ENCODE measurements at places on chromosomes 12 and 14.
A peak's percentile ranks its signal among the peaks of the same experiment; 100 is the strongest.

- no peaks in the 10 kb centered on the region for H3K36me3 ChIP-seq
- no peak overlapping the region for H3K4me3 ChIP-seq
- H3K27me3 ChIP-seq: no peaks in the 10 kb centered on the region
- DNase-seq: no peak
- peaks cover 11% of the 10 kb centered on the region for H3K4me1 ChIP-seq
These were observed 40.8 kb upstream of the NRXN3 start for GRCh38 chr14:78129375-78129774.

DNA sequence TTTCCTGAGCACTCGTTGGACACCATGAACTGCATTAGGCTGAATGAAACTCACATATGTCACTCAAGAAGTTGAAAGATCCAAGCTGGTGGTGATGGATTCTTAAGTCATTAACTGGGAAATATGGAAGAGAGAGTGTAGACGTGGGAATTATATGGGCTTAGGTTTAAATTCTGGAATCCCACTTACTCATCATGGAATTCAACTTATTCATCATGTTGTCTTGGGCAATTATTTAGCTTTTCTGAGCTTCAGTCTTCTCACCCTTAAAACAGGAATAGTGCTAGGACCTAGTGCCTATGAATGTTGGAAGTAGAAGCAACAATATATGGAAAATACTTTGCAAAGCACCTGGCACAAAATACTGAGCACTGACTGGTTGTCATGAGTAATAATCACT, 292.4 kb upstream of the TBX3 start:
- H3K4me1 ChIP-seq: no peaks in the 10 kb centered on the region
- H3K36me3 ChIP-seq: no peaks in the 10 kb centered on the region
- H3K27ac ChIP-seq: no peak overlapping the region
- no peaks in the 10 kb centered on the region for H3K27me3 ChIP-seq
- H3K4me3 ChIP-seq: no peak overlapping the region
- DNase-seq: no peak

DNA sequence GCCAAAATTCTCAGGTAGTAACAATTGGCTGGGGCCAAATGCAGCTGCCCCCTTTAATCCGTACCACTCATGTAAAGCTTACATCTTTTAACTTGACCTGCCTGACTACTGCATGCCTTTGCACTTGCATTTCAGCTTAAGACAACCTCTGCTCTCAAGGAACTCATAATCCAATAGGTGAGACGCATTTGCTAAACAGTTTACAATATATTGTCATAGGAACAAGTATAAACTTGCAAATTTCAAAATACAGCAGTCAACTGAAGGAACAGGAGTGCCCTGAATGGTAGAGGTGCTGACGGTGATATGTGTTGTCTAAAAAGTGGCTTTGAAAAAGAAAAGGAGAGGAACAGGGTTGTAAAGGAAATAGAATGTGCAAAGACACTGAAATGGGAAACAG, 3.6 kb upstream of the BRMS1L start:
- no peaks in the 10 kb centered on the region for H3K36me3 ChIP-seq
- H3K4me1 ChIP-seq: peaks cover 8% of the 10 kb centered on the region
- no peak overlapping the region for H3K27ac ChIP-seq
- no peak for DNase-seq

- DNase-seq: no peak
- no peak overlapping the region for H3K4me3 ChIP-seq
- H3K27ac ChIP-seq: no peak overlapping the region
- peaks cover 14% of the 10 kb centered on the region for H3K4me1 ChIP-seq
- H3K36me3 ChIP-seq: peaks cover 7% of the 10 kb centered on the region
These were observed 541 bp downstream of the GOLT1B start for GRCh38 chr12:21502164-21502496.

- H3K27me3 ChIP-seq: peaks cover 12% of the 10 kb centered on the region
- peaks cover 63% of the 10 kb centered on the region for H3K4me1 ChIP-seq
- DNase-seq: peak; percentile 69
- peak overlapping the region; percentile 98 for H3K27ac ChIP-seq
These were observed 1.1 kb upstream of the HDAC7 start for GRCh38 chr12:47820631-47821345.

GRCh38 chr14:37678916-37679315, 83.5 kb downstream of the TTC6 start:
- peaks cover 1% of the 10 kb centered on the region for H3K27me3 ChIP-seq
- H3K4me3 ChIP-seq: no peak overlapping the region
- no peak overlapping the region for H3K27ac ChIP-seq
- no peaks in the 10 kb centered on the region for H3K4me1 ChIP-seq
- DNase-seq: no peak

DNA sequence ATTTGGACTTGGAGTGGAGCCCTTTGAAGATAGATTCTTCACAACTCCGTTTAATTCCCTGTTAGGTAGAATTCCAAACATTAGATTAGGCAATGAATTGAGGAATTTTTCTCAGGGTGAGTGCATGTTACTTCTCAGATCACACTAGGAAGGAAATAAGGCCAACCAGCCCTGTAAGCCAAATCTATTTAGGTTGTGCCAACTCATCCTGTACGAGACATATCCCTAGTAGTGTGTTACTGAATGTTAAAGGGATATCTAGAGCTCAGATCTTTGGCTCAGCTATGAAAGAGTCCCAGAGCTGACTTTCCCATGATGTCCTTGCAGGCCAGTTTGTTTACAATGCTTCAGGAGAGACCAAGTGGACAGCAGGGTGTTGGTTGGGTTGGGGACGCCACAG, 45.6 kb downstream of the GPHB5 start:
- DNase-seq: no peak
- H3K27me3 ChIP-seq: no peaks in the 10 kb centered on the region
- H3K27ac ChIP-seq: no peak overlapping the region
- no peaks in the 10 kb centered on the region for H3K36me3 ChIP-seq

GRCh38 chr14:43087666-43088065, 1419.4 kb downstream of the FSCB start:
- H3K36me3 ChIP-seq: no peaks in the 10 kb centered on the region
- H3K27me3 ChIP-seq: no peaks in the 10 kb centered on the region
- H3K4me1 ChIP-seq: no peaks in the 10 kb centered on the region
- H3K4me3 ChIP-seq: no peak overlapping the region

- no peak for DNase-seq
- peaks cover 34% of the 10 kb centered on the region for H3K4me1 ChIP-seq
- no peak overlapping the region for H3K27ac ChIP-seq
- H3K4me3 ChIP-seq: no peak overlapping the region
- H3K27me3 ChIP-seq: peaks cover 6% of the 10 kb centered on the region
These were observed 438.3 kb upstream of the SEL1L start for GRCh38 chr14:81971911-81972310.

- peaks cover under 1% of the 10 kb centered on the region for H3K36me3 ChIP-seq
- H3K27ac ChIP-seq: no peak overlapping the region
- no peak for DNase-seq
- H3K4me3 ChIP-seq: no peak overlapping the region
- peaks cover 7% of the 10 kb centered on the region for H3K4me1 ChIP-seq
These were observed 33.7 kb downstream of the GALNT4 start for GRCh38 chr12:89490922-89491321.

- no peaks in the 10 kb centered on the region for H3K27me3 ChIP-seq
- no peak for DNase-seq
- H3K4me3 ChIP-seq: no peak overlapping the region
- H3K27ac ChIP-seq: no peak overlapping the region
- no peaks in the 10 kb centered on the region for H3K36me3 ChIP-seq
These were observed 20.6 kb downstream of the GNG2 start for GRCh38 chr14:51880835-51881580.

GRCh38 chr12:92411687-92412086, 266.0 kb upstream of the BTG1 start:
- no peaks in the 10 kb centered on the region for H3K27me3 ChIP-seq
- H3K27ac ChIP-seq: peak overlapping the region; percentile 87
- H3K36me3 ChIP-seq: peaks cover 9% of the 10 kb centered on the region
- peaks cover 25% of the 10 kb centered on the region for H3K4me1 ChIP-seq
- DNase-seq: no peak
- no peak overlapping the region for H3K4me3 ChIP-seq

DNA sequence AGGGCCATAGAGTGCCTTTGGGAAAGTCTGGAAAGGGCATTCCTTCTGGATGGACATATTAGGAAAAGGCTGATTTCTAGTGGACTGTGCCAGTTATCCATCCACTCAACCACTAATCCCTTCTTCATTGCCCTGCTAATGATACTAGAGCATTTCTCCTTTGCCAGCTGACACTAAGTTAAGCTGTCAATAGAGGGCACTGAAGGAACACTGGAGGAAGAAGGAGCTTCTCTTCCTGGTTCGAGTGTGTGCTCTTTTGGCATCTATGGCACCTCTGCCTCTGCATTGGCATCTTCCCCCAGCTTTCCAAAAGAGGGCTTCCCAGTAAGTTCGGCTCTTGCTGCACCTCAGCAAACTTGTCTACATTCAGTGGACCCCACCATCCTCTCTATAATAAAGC, 165.4 kb downstream of the DERA start:
- DNase-seq: no peak
- H3K4me1 ChIP-seq: no peaks in the 10 kb centered on the region
- no peaks in the 10 kb centered on the region for H3K36me3 ChIP-seq
- no peaks in the 10 kb centered on the region for H3K27me3 ChIP-seq
- H3K27ac ChIP-seq: no peak overlapping the region

- DNase-seq: no peak
- peaks cover 3% of the 10 kb centered on the region for H3K36me3 ChIP-seq
- no peak overlapping the region for H3K4me3 ChIP-seq
- no peaks in the 10 kb centered on the region for H3K4me1 ChIP-seq
- no peaks in the 10 kb centered on the region for H3K27me3 ChIP-seq
These were observed 22.0 kb downstream of the PLEK2 start for GRCh38 chr14:67389811-67390534.

DNA sequence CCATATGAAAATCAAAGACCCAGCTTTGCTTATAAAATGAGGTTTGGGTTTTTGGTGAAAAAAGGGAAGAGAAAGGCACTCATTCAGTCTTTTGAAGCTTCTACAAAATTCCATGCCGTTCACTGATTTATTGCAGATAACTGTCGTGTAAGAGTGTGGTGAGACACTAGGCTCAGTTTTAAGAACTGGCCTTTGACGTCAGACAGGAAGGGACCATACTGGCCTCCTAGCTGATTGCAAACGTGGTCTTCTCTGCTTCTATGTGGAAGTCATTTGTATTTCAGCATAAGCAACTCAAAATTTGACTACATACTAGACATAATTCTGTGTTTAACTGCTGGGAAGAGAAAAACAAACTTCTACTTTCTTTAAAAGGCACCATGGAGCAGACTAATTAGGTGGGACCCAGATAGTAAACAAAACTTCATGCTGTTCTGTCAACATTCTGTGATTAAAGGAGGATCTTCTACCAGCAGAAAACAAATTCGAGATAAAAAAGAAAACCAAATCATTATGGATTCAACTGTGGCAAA, 168.7 kb downstream of the TTC7B start:
- H3K4me1 ChIP-seq: peaks cover 71% of the 10 kb centered on the region
- no peak for DNase-seq
- no peak overlapping the region for H3K4me3 ChIP-seq
- H3K27me3 ChIP-seq: no peaks in the 10 kb centered on the region

All from WTC11 (cell line).